ENCODE measurements at places on chromosomes 1 and 21.
A peak's percentile ranks its signal among the peaks of the same experiment; 100 is the strongest.

- DNase-seq: peak; percentile 25
Observed at GRCh38 chr1:154739654-154740053, 130.4 kb downstream of the KCNN3 start.

DNA sequence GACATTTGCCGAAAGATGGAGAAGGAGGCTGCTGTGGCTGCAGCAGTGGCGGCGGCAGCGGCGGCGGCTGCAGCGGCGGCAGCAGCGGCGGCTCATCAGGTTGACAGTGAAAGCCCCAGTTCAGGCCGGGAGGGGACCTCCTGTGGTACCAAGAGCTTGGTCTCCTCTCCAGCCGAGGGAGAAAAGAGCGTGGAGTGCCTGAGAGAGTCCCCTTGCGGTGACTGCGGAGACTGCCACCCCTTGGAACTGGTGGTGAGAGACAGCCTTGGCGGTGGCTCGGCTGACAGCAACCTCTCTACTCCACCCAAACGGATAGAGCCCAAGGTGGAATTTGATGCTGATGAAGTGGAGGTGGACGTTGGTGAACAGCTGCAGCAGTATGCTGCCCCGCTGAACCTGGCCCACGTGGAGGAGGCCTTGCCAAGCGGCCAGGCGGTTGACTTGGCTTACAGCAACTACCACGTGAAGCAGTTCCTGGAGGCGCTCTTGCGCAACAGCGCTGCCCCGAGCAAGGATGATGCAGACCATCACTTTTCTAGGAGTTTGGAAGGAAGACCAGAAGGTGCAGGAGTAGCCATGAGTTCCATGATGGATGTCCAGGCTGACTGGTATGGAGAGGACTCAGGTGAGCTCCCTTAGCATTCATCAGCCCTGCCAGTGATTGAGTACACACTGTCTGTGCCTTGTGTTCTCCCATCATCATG, 6.3 kb downstream of the ZBTB8B start:
- peak; percentile 64 for DNase-seq

DNA sequence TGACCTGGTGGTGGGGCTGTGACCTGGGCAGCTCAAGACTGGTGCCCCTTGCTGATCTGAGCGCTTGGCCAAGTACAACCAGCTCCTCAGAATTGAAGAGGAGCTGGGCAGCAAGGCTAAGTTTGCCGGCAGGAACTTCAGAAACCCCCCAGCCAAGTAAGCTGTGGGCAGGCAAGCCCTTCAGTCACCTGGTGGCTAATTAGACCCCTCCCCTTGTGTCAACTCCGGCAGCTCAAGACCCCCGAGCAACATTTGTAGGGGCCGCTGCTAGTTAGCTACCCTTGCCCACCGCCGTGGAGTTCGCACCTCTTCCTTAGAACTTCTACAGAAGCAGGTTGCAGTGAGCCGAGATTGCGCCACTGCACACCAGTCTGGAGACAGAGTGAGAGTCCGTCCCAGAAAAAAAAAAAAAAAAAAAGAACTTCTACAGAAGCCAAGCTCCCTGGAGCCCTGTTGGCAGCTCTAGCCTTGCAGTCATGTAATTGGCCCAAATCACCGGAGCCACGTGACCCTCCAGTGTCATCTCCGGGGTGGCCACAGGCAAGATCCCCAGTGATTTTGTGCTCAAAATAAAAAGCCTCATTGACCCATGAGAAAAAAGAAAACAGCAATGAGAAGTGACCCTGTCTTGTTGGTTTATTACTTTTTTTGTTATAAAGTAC, 39.3 kb upstream of the LGALS8 start:
- no peak for DNase-seq

- peak; percentile 41 for DNase-seq
Observed at GRCh38 chr1:27116232-27116631, 38.7 kb downstream of the SLC9A1 start.

DNA sequence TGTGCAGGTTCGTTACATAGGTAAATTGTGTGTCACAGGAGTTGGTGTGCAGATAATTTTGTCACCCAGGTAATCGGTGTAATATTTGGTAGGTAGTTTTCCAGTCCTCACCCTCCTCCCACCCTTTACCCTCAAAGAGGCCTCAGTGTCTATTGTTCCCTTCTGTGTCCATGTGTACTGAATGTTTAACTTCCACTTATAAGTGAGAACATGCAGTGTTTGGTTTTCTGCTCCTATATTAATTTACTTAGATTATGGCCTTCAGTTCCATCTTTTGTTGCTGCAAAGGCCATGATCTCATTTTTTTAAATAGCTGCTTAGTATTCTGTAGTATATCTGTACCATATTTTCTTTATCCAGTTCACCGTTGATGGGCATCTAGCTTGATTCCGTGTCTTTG, 87.3 kb downstream of the RPS6KC1 start:
- no peak for DNase-seq

DNA sequence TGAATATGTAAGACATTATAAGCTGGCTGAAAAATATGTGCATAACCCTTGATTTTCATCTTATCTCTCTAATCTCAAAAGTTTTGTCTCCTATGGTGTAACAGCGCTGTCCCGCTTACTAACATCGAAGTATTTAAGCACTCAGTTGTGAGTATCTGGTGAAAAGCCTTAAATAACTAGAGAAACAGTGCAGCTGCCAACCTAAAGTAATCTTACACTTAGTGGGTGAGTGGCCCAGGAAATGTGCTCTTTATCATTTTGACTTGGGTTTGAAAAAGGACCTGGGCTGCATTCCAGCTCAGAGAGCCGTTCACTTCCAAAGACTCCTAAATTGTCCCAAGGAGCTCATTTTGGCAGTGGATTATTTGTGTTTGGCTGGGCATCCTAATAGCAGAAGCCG, 225.9 kb downstream of the SPATA17 start:
- DNase-seq: no peak

DNA sequence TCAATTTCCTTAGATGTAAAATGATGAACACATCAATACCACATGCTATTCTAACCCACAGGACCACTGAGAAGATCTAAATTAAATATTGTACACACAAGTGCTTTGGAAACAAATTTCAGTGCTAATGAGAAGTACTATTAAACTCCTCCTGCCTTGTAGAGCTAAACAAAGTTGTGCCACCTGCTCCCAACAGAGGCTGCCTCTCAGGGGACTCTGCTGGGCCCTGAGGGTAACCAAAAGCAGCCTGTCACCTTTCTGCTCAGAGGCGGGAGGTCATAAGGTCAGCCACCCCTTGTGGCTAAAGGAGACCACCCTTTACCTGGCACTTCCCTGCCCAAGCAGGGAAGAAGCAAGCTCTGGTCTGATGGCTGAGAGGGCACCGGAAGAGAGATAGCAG, 6.3 kb downstream of the SLC9A1 start:
- no peak for DNase-seq

GRCh38 chr1:222754366-222755139, 17.6 kb downstream of the FAM177B start:
- DNase-seq: no peak

DNA sequence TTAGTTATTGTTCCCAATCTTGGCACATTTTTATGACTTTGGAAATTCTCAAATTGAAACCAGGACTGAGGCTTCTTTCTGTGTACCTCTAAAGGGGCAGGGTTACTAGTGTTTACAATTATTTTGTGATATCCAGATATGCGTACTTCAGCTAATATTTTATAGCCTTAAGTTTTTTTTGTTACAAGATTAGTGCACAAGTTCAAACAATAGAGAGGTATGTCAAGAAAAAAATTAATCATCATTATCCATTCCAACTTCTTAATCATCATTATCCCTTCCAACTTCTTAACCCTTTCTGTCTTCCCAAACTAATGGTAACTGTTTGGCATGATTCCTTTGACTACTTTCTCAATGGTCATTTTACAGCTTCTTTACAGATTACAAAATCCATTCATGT, 272.9 kb upstream of the C1orf105 start:
- DNase-seq: no peak

GRCh38 chr1:207321790-207322645, 540 bp downstream of the CD55 start:
- DNase-seq: peak; percentile 40

DNA sequence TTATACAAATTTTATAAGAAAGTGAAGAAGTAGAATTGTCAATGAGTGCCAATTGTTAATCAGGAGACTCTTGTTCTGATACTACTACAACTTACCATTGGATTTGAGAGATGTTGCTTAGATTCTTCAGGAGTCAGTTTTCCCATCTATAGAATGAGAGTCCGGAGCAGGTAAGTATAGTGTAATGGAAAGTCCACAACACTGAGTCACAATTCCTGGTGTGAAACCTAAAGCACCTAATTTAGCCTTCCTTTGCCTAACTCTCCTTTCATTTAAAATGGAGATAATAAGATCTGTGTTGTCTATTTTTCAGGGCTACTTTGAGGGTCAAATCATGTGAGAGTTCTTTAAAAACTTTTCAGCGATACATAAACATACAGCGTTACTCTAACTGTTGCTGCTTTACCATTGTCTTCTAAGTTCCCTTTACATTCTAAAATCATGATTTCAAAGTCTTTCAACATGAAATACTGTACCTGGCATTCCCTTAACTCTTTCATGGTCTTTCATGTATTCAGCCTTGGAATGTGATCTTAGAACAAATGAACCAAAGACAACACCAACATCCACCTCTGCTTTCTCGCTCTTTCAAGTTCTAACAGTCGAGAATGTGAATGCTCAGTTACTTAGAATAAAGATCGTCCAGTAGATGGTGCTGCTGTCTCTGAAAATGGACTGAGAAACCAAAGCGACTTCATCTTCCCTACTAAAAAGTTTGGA, 90.9 kb downstream of the SLC30A10 start:
- DNase-seq: peak; percentile 61

DNA sequence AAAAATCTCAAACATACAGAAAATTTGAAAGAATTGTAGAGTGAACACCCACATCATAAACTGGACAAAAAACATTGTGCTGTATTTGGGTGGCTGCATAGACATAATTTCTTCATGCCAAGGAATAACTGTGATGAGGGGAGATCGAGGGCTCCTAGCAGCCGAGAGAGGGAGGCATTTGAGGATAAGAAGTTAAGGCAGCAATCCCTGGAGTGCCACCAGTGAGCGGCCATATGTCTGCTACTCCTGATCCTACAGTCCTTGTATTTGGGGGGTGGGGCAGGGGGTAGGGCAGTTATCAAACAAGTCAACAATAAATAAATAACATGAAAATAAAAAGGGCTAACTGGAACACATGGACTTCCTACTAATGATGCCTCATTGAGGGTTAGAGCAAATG, 54.5 kb downstream of the ATP5PO start:
- DNase-seq: no peak

- no peak for DNase-seq
Observed at GRCh38 chr1:234489698-234490077, 10.7 kb upstream of the TARBP1 start.

GRCh38 chr1:36149973-36150295, 648 bp upstream of the TRAPPC3 start:
- DNase-seq: no peak

- DNase-seq: no peak
Observed at GRCh38 chr1:246160905-246161304, 346.2 kb downstream of the SMYD3 start.

DNA sequence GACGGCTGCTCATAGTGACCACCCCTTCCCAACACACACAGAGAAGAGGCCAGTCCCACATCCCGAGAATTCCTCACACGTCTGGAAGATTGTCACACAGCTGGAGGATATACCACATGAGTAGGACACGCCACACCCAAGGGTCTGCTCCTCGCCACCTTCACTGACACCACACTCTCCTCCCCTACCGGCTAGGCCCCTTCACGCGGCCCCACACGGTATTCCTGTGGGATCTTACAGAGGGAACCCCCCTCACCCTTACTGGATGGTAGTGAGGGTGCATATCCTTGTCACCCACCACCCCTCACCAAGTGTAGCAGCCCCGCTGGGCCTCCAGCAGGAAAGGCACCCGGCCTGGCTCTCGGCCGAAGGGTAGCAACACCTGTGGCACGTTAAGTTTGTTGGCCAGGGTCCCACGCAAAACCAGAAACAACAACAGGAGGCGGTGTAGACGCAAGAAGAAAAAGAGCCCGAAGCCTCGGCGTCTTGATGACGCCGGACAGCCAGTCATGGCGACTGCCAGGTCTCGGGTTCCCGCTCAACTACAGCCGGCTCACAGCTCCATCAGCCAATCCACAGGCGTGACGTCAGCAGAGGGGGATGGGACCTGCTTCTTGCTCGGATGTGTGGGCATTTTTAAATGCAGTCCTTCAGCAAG, at the start of gene NUP210L:
TSS of gene NUP210L (minus strand) at position 540 of the 658 bp plus-strand sequence.
- DNase-seq: no peak

DNA sequence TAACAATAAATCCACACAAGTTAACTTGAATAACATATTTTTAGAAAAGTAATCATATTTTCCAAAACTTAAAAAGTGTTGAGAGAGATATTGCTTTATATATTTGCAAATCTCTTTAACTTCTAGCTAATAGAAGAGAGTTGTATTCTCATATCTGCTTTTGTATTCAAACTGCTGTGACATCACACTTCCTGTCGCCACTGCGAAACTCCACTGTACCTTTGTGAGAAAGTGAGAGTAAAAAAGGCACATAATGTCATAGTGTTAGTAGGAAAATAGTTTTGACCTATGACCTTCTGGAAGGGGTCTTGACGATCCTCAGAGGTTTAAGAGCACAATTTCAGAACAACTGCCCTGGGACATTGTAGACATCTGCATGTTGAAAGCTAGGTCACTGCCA, 21.6 kb downstream of the AK5 start:
- no peak for DNase-seq

DNA sequence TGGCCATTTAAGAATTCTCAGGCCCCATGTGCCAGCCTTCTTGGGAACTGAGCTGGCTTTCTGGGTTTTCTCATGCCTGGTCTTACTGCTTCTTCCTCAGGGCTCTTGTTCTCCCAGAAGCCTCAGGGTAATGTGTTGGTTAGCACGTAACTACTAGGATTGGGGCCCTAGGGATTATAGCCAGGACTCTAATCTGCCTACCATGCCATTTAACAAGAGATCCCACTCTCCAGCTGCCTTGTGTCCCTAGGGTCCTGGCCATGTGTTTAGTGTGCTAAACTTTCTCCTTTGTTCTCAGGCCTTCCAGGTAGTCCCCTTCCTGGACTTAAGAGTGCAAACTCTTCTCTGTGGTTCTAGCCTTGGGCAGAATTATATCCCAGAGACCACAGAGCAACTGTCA, 2.2 kb upstream of the SH3BGRL3 start:
- DNase-seq: no peak

- DNase-seq: no peak
Observed at GRCh38 chr21:33769057-33769456, 126.8 kb downstream of the ITSN1 start.

GRCh38 chr1:98049370-98050135, 128.7 kb upstream of the DPYD start:
- no peak for DNase-seq

DNA sequence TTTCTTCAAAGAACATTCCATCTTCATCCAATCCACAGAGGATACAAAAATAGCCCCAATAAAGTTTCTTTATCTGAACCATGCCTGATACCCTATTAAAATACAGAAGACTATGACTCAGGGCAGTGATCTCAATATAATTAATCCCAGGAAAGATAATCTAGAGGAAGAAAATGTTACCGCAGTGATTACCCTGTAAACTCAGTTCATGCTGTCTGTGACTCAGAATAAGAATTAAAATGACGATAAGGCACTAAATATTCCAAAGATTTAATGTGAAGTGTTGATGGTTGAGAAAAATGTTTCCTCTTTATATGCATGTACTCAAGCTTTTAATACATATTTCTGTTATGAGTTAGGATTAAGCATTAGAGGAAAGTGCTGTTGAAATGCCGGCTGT, 88.6 kb upstream of the LYPLAL1 start:
- DNase-seq: no peak

GRCh38 chr21:34054259-34054658, 19.1 kb upstream of the MRPS6 start:
- DNase-seq: no peak
